ENCODE measurements at places on chromosomes 2 and 18. TPM values are rescaled to one million over a fixed set of nuclear protein-coding genes. Genes with fewer than 3 reads are reported as not detected.

The STK11IP gene
- 20.2 TPM for total RNA-seq

DNA sequence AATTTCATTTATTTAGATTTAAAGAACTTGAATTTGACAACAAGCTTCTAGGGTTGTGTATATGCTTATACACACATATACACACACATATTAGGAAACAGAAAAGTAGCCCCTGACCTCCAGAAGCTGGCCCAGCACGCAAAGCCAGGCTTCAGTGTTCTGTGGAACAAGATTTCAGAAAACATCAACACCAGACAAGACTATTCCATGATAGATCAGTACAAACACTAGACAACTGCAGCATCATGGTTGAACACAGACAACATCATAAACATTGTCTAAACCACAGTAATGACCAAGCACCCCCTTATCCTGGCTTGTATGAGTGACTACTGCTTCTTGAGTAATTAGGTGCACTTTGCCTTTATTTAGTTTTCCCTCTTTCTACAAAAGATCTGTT lies 457.6 kb downstream of the TMEM182 start:
- no peaks in the 10 kb centered on the region for H3K4me1 ChIP-seq
- H3K4me3 ChIP-seq: no peak overlapping the region
- no peaks in the 10 kb centered on the region for H3K27me3 ChIP-seq
- DNase-seq: no peak
- H3K36me3 ChIP-seq: no peaks in the 10 kb centered on the region

DNA sequence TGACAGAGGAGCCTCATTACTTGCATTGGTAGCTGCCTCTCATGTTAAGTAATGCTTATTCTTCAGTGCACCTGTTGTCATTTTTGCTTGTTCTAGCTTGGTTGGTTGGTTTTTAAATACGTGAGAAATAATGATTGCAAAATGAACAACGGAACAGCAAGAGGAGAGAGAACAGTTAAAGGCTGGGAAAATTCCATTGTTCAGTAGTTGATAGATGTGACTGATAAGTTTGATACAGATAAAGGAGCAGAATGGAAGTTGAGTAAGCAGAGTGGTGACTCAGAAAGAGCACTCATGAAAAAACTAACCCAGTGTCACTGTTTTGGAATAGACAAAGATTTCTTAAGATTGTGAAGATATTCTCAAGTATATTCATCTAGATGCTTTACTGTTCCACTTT lies 50.5 kb downstream of the MTA3 start:
- peak overlapping the region; percentile 63 for H3K27ac ChIP-seq
- H3K36me3 ChIP-seq: no peaks in the 10 kb centered on the region
- H3K4me3 ChIP-seq: no peak overlapping the region
- no peaks in the 10 kb centered on the region for H3K27me3 ChIP-seq
- H3K4me1 ChIP-seq: peaks cover 21% of the 10 kb centered on the region

DNA sequence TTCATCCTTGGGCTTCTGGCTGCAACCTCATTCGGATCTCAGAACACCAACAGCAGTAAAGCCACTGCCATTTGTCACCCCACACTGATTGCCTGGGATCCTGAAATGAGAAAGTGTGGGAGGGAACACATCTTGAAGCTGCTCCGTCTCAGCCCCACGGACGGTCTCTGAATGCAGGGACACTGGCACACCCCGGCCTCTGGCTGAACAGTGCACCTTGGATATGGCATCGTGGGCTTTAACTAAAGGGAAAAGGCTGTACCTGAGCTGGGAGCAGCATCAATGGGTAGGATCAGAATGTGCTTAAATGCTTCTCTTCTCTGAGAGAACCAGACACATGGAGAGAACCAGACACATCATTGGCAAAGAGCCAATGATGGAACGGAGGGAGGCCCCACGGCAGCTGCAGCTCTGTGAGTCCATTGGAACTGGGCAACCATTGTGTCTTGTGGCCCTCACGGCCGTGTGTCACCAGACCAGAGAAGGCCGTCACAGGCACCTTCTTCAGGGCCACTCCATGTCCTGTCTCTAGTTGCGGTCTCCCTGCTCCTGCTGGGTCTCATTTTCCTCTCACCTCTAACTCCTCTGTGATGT lies 193.4 kb upstream of the MYT1L start:
- no peaks in the 10 kb centered on the region for H3K27me3 ChIP-seq
- DNase-seq: no peak
- no peaks in the 10 kb centered on the region for H3K4me1 ChIP-seq
- no peak overlapping the region for H3K27ac ChIP-seq
- H3K36me3 ChIP-seq: no peaks in the 10 kb centered on the region

The UGT1A7 gene
- total RNA-seq: not detected

The TLX2 gene
- total RNA-seq: not detected

- no peaks in the 10 kb centered on the region for H3K36me3 ChIP-seq
- DNase-seq: no peak
- H3K4me3 ChIP-seq: no peak overlapping the region
- H3K4me1 ChIP-seq: peaks cover 4% of the 10 kb centered on the region
Observed at GRCh38 chr2:73823416-73823815, 5.3 kb upstream of the STAMBP start.

The MEP1B gene
- total RNA-seq: not detected

The PIAS2 gene
- 52.9 TPM for total RNA-seq

DNA sequence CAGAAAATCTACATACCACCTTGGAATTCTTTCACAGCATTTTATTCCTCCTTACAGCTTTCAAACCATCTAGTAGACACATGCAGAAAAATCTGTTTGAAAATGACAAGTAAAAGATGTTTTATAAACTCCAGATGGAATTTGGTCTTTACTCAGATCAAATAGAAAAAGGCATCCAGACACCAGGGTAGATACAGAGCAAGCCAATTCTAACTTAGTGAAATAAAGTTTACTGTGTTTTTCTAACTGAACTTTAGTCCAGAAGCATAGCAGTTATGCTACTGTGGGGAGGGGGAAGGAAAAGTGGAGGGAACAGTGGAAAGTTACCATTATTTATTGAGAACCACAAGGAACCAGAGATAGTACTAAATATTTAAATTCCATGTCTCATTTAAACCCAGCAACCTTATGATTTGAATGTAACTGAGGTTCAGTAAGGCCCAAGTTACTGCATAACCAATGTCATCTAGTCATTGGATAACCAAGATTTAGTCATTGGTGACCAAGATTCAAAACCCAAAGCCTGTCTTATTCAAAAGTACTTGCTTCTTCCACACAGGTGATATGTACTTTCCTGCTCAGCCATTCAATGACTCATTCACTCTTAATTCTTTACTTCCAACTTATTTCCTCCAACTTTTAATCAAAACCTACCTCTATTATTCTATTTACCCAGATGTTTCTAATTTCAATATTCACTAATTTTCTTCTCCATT lies 57.7 kb downstream of the RAD51AP2 start:
- DNase-seq: no peak
- H3K27ac ChIP-seq: no peak overlapping the region
- no peaks in the 10 kb centered on the region for H3K27me3 ChIP-seq
- no peaks in the 10 kb centered on the region for H3K4me1 ChIP-seq
- H3K36me3 ChIP-seq: no peaks in the 10 kb centered on the region
- no peak overlapping the region for H3K4me3 ChIP-seq

The INHA gene
- 704 TPM for total RNA-seq

The EFEMP1 gene
- total RNA-seq: 223 TPM

GRCh38 chr2:174597345-174598047 lies at the start of gene WIPF1:
TSS of gene WIPF1 (minus strand) at chr2:174597804. CDS start at chr2:174585573, 12,231 bp downstream.
- DNase-seq: peak; percentile 75
- peaks cover 13% of the 10 kb centered on the region for H3K4me1 ChIP-seq
- H3K27me3 ChIP-seq: no peaks in the 10 kb centered on the region
- H3K4me3 ChIP-seq: no peak within 1 kb of the TSS
- peak within 1 kb of the TSS; percentile 61 for H3K27ac ChIP-seq

DNA sequence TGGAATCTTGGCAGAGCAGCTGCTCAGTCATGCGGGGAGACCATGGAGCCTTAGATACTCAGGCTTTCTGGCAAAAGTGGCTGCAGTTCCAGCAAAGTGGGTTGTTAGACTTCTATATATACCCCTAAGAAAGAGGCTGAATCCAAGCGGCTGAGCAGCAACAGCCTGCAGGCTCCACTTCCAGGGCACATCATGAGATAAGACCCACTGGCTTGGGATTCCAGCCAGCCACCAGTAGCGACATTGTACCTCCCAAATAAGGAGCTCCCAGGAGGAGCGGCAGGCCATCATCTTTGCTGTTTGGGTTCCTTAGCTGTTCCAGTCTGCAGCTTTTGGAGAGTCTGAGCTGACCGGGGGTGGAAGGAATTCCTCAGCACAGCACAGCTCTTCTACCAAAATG lies 150.3 kb upstream of the ST6GAL2 start:
- DNase-seq: no peak
- H3K4me1 ChIP-seq: no peaks in the 10 kb centered on the region
- no peaks in the 10 kb centered on the region for H3K36me3 ChIP-seq
- no peak overlapping the region for H3K27ac ChIP-seq
- no peaks in the 10 kb centered on the region for H3K27me3 ChIP-seq

The SPEG gene
- 0.78 TPM for total RNA-seq

The GPR75 gene
- 7.3 TPM for total RNA-seq

DNA sequence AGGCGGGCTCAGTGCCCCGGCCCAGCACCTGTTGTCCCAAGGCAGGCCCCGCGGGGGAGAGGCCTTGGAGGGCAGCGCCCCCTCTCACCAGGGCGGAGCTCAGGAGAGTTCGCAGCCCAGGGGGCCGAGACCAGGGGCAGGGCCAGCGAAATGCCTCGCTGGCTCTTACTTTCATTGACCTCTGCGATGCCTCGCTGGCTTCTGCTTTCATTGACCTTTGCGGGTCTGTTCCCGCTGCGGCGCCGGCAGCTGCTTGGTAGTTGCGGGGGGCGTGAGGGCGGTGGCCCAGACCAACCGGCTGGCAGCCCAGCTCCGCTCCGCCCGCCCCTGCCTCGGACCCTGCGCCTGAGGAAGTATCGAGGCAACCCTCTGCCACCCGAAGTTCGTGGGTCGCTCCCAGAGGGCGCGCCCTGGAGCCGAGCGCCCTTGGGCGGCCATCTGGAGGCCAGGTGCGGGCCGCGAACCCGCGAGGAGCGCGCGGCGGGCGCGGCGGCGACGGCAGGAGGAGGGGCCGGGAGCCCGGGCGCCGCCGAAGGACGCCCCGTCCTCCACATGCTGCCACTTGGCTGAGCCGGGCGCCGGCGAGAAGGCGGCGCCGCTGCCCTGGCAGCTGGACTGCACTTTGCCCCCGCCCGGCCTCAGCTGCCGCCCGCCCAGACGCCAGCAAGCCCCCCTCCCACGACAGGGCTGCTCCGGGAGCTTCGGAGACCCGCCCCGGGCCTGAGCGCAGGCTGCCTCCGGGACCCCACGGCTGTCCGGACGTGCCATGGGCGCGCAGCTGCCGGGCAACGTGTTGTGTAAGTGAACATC lies 118.0 kb upstream of the MSTN start:
- no peaks in the 10 kb centered on the region for H3K27me3 ChIP-seq
- H3K27ac ChIP-seq: peak overlapping the region; percentile 72
- peak; percentile 56 for DNase-seq
- no peaks in the 10 kb centered on the region for H3K36me3 ChIP-seq

DNA sequence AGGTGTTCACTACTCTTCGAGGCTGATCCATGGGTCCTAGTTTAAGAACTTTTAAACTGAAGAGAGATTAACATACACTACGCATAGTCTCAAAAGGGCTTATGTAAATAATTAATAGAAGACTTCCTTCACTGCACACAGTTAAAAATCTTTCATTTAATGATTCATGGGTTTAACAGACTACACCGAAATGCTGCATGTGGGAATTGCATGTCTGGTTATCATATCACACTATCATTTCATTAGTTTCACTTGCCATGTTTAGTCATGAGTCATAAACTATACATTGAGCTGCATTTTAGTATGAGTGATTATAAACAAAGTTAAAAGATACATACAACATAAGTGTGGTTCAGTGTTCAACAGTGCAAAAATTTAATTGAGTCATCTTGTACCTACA lies 31.2 kb downstream of the GLS start:
- H3K27ac ChIP-seq: no peak overlapping the region
- no peak for DNase-seq
- H3K27me3 ChIP-seq: no peaks in the 10 kb centered on the region
- no peak overlapping the region for H3K4me3 ChIP-seq
- H3K36me3 ChIP-seq: no peaks in the 10 kb centered on the region
- peaks cover 21% of the 10 kb centered on the region for H3K4me1 ChIP-seq

- no peak for DNase-seq
- H3K4me3 ChIP-seq: no peak overlapping the region
- no peaks in the 10 kb centered on the region for H3K36me3 ChIP-seq
Observed at GRCh38 chr2:192952245-192952644, 757.5 kb upstream of the TMEFF2 start.

- no peak overlapping the region for H3K27ac ChIP-seq
- peaks cover 36% of the 10 kb centered on the region for H3K4me1 ChIP-seq
- H3K27me3 ChIP-seq: no peaks in the 10 kb centered on the region
- no peak overlapping the region for H3K4me3 ChIP-seq
Observed at GRCh38 chr18:32454593-32454992, 16.1 kb downstream of the GAREM1 start.

The REG3A gene
- 1.7 TPM for total RNA-seq

The ADGRF3 gene
- total RNA-seq: 0.31 TPM

- H3K4me3 ChIP-seq: no peak overlapping the region
- DNase-seq: no peak
- no peaks in the 10 kb centered on the region for H3K27me3 ChIP-seq
- no peaks in the 10 kb centered on the region for H3K4me1 ChIP-seq
Observed at GRCh38 chr18:24679062-24679461, 218.6 kb downstream of the HRH4 start.

The BABAM2 gene
- 746 TPM for total RNA-seq

GRCh38 chr2:206203331-206203730 lies 43.6 kb downstream of the EEF1B2 start:
- H3K27me3 ChIP-seq: no peaks in the 10 kb centered on the region
- no peak overlapping the region for H3K27ac ChIP-seq
- no peaks in the 10 kb centered on the region for H3K36me3 ChIP-seq
- no peak overlapping the region for H3K4me3 ChIP-seq
- peaks cover 15% of the 10 kb centered on the region for H3K4me1 ChIP-seq

The TXNDC2 gene
- total RNA-seq: 0.17 TPM

DNA sequence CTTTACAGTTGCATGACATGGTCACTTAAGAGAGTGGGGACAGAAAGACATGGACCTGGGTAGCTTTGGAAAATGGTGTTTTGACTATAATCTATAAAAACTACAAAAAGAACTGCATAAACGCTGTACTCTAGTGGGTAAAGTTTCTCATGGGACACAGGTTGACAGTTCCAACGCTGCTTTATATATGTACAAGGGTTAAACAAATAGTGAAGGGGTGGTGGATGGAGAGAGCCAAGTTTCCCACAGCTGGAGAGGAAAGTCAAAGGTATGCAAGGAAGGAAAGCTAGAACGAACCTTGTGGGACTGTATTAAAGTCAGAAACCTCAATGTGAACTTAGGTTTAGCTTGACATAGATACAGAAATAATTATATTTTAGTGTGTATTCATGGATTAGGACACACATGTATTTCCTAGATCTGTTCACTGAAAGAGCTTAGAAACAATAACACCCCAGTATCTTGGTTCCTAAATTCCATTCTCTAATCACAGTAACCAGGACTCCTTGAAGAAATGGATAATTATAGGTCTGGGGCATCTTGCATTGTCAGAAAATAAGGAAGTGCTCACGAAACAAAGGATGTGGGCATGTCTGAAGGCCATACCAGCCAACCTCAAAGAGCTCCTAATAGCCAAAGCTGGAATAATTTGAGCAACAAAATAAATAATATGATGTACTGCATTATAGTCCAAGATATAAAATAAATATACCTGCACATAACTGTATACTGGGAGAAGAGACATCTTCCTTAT lies 28.8 kb downstream of the TANC1 start:
- H3K27me3 ChIP-seq: no peaks in the 10 kb centered on the region
- DNase-seq: no peak
- no peaks in the 10 kb centered on the region for H3K36me3 ChIP-seq
- H3K4me1 ChIP-seq: peaks cover 15% of the 10 kb centered on the region
